ENCODE measurements at places on chromosomes 5 and 9.

GRCh38 chr5:138632900-138633489, 57.8 kb upstream of the HSPA9 start:
- peak; percentile 16 for DNase-seq

DNA sequence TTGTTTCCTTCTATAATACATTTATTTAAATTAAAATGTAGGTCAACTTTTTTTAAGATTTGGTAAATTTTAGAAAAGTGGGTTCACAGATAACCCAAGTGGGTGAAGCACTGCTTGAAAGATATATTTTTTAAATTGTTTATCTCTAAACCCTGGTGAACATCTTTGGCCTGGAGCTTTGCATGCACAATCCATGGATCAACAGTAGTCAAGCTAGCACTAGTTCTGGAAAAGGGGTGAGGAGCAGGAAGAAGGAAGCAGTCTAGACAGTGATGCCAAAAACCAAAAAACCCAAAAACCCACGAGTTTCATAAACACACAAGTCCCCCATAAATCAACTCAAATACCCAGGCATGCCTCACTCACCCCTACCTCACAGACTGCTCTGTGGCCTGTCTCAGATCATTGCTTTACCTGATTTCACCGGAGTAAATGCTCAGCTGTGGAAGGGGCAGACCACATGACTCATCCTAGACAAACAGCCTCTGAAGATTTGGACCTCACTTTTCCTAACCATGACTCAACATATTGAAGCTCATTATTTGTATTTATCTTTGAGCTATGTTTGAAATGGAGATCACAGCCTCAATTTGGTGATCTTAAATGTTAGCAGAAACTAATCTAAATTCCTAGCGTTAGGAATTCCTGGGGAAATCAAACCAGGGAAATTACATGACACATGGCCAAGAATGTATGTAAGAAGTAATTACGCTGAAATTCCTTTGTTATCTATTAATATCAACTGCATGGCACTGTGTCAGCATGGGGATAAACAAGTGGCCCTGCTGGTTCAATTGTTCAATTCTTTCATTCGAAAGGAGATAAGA, 149.6 kb downstream of the ZNF608 start:
- DNase-seq: no peak

- DNase-seq: no peak
Measured at GRCh38 chr5:10351199-10351905, 2.1 kb upstream of the MARCHF6 start.

DNA sequence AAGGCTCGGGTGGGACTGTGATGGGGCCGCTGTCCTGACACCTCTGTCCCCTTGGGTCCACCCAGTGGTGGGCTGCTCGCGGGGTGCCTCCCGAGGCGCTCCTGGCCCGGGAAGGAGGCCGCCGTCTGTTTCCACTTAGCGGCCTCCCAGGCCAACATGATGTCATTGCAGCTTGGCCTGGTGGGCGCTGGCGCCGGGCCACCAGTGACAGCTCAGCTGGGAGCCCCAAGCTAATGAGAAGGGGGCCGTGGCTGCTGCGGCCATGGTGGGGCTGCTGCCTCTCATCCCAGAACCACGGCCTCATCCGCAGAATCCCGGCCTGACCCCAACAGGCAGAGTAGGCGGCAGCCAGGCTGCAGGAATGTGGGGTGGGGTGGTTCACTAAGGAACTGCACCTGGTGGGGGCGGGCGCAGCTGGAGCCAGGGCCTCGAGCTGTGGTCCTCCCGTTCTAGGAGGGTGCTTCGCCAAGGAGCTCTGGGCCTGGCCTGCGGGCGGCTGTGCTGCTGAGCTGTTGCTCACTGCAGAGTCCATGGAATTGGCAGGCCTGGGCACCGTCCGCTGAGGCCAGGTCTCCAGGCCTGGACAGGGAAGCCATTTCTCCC, 123.5 kb upstream of the COL5A1 start:
- DNase-seq: no peak

DNA sequence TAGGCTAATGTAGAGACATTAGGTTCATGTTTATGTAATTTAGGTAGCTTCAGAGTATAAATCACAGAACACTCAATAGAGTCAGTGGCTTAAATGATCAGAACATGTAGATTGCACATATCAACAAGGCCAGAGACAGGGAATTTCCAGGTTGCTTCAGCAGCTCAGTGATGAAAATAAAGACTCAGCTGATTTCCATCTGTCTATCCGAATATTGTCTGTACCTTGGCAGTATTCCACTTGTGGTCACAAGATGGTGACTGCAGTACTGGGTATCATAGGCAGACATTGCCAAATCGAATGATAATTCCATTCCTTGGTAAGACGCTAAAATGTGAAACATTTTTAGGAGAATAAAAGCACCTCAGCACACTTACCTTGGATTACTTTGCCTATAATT, 702.2 kb downstream of the MAT2B start:
- DNase-seq: no peak

DNA sequence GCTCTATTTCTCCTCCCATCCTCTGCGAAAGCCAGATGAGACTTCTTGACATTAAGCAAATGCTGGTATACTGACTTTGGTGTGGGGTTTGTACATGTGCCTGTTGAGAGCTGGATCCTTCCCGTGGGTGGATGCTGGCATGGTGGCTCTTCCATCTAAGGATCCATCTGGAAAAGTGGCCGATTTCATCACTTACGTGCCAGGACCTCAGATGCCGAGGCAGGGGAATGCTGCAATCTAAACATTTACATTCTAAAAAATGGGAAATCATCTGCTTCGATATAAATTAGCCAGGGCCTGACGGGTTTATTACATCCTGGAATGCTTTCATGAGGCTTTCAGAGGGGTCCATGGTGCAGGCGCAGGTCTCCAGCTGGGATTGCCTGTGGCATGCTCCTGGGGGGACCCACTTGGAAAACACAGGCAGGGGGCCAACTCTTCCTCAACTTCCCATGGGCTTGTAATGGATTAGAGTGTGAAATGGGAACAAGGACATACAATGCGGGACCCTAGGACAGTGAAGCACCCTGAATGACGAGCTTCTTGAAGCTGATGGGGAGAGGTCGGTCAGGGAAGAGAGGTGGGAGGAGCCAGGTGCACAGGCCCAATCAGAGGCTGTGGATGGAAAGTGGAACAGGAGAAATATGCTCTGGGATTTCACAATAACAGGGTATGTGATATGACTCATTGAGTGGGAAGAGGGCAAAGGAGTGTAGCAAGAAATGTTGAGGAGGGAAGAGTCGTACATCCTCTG, 105.5 kb upstream of the PITX1 start:
- DNase-seq: no peak

- DNase-seq: no peak
Measured at GRCh38 chr9:6409811-6410210, 3.2 kb upstream of the UHRF2 start.

GRCh38 chr9:126114850-126115460, 211.7 kb upstream of the MVB12B start:
- DNase-seq: no peak

- no peak for DNase-seq
Measured at GRCh38 chr5:164256351-164256750, 750.9 kb downstream of the MAT2B start.

DNA sequence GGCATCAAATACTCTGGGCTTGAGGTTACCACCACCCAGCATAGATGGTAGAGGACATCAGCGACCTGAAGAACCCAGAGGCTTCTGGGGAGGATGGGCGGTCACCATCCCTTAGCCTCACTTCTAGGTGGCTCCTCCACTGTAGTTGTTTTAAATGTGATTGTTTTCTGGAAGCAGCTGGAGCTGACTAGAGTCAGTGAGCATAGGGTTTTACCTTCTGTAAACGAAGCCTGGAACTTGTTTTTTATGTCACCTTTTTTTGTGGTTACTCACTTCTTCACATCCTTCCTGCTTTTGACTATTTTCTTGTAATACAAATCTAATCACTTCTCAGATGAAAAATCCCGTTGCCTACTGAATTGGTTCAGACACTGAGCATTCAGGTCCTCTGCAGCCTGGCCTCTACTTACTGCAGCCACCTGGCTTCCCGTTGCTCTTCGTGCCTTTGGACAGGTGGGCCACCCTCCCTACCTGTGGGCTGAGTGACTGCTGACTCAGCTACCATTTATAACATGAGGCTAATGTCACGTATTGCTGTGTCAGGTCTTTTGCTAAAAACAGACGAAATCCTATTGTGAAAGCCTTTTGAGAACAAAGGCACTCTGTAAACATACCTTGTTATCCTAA, 167.8 kb downstream of the MAN2A1 start:
- DNase-seq: peak; percentile 54

GRCh38 chr9:123662057-123662776, 267.7 kb downstream of the DENND1A start:
- no peak for DNase-seq

- no peak for DNase-seq
Measured at GRCh38 chr9:27126670-27127069, 17.6 kb downstream of the TEK start.

DNA sequence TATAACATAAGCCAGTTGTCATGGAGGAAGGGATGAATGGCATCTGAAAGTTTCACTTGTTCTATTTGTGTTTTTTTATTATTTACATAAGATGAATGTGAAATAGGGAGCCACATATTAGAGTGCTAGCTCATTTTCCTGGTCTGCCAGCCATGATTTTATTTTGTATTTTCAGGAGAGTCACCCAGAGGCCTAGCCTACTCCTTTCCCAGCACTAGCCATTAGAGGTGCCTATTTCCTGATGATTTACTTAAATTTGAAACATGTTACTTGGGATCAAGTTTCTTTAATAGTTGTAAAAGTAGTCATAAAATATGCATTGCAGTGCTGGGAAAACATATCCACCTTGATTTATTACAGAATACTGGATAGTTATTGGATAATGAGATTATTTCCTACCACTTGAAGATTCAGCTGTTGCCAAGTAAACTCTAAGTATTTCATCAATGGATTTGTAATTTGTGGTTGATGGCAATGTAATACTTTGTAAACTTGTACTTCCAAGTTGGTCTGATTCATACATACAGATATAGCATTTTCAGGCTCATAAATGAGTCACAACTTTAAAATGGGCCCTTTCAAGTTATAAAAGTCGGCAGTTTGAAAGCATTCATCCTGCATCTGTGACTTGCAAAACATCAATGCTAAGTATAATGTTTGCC, 50.8 kb downstream of the KCNN2 start:
- DNase-seq: no peak

DNA sequence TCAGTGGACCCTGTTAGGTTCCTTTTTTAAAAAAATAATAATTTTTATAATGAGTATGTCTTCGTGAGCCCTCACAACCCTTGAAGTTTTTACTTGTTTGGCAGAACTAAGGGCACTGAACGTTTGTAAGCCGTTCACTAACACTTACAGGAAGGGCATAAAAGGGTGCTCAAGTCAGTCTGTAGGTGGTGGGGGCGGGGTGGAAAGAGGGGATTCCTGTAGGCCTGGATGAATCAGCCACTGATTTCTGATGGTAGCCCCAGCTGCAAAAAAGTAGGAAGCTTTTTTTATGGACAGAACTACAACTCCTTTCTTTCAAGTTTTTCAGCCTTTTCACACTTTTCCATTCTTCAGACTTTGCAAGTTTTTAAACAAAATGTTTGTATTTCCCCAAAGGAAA, 35.8 kb downstream of the PIK3R1 start:
- DNase-seq: peak; percentile 48

- no peak for DNase-seq
Measured at GRCh38 chr5:153629027-153629895, 138.8 kb downstream of the GRIA1 start.

DNA sequence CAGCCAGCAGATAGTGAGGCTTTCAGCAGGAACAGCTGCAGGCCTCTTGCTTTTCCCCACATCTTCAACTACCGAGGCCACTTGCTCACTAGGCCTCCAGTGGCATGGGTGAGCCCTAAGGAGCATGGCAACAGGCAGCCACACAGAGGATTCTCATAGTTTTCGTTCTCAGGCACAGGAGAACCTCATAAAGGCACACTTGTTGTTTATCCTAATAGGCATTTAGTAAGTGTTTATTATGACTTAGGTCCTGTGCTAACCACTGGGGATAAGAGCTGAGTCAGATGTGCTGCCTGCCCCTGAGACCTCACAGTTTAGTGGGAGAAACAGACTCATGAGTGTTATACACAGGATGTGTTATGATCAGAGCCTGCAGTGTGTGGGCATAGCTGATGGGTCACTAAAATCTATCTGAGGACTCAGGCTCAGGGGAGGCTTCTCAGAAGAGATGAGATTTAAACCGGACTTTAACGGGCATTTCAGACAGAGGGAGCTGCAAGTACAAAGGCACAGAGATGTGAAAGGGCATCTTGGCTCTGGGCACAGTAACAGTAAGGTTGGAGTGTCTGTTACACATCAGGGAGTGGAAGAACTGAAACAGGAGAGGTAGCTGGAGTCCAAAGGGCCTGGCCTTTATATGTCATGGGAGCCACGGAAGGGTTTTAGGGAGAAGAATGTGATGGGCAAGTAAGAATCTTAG, 21.0 kb upstream of the HEMGN start:
- no peak for DNase-seq

DNA sequence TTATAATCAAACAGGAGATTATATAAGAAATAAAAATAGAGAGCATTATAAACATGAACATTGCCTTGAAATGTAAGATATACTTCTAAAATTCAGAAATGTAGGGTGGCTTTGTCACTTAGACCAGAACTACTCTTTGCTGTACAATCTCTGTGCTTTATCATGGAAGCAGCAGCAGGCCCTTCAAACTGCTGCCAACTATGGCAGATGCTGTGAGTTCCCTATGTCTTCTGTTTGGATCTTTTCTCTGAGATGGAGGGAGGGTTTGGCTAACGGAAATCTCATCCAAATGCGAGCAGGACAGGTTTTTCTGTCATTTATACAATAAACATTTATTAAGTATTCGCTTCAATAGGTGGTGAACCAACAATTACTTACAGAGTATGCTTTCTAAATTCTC, 34.8 kb upstream of the RICTOR start:
- no peak for DNase-seq

- DNase-seq: no peak
Measured at GRCh38 chr9:132001567-132001966, 78.1 kb downstream of the MED27 start.

DNA sequence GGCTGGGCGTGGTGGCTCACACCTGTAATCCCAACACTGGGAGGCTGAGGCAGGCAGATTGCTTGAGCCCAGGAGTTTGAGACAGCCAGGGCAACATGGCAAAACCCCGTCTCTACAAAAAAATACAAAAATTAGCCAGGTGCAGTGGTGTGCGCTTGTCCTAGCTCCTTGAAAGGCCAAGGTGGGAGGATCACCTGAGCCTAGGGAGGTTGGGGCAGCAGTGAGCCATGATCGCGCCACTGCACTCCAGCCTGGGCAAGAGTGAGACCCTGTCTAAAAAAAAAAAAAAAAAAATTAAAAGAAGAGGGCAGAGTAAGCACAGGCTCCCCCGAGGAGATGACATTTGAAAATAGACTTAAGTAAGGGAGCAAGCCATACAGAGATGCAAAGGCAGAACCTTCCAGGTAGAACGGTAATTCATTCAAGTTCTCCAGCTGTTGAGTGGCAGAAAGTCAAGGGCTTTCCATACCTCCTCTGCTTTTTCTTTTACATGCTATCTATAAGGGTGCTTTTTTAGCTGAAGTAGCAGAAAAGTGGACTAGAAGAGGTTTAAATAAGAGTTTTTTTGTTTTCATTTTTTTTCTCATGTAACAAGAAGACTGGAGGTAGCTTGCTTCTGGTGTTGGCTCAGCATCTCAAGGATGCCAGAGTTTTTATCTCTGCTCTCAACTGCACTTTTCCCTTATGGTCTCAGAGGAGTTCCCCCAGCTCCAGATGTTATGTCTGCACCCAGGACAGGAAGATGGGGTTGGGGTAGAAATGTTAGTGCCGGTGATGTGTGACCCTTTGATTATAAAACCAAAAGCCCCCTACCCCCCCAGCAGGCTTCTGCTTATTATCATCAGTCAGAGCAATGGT, 40.8 kb downstream of the ERGIC1 start:
- no peak for DNase-seq

GRCh38 chr9:119126040-119126439, 243.2 kb downstream of the BRINP1 start:
- DNase-seq: no peak

Data from CD4-positive, alpha-beta T cell treated with Interleukin-21 for 1 hour (primary cell).